ENCODE measurements at places on chromosomes 11 and 22.

DNA sequence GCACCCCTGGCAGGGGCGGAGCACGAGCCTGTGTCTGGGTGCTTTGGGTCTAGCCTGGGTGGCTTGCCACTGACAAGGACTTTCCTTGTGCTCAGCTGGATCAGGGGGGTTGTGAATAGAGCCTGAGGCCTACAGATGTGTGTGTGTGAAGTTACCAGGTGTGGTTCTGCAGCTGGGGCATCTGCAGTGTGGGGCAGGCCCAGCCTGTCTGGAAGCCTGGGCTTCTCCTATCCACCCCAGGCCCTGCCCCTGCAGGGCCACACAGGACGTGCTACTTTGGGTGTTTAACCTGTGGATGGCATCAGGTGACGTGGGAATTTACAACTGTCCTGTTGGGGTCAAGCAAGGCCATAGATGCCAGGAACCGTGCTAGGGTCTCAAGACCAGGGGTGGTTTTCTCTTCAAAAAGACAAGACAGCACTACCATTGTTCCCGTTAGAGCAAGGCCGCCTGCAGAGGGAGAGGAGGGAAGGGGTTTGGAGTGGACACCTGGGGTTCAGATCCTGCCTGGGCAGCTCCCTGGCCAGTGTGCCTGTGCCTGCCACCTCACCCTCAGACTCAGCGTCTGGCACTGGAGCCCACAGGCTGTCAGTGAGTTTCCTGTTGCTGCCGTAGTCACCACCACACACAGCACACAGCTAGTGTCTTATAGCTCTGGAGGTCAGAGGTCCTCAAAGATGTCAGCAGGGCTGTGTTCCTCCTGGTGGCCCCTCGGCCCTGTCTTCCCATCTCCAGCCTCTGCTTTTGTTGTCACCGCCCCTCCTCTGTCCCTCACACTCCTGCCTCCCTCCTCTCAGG is 31.6 kb downstream of the CTTN start:
- DNase-seq: no peak

GRCh38 chr22:29310863-29311339 is 4.5 kb downstream of the GAS2L1 start:
- DNase-seq: peak; percentile 75

DNA sequence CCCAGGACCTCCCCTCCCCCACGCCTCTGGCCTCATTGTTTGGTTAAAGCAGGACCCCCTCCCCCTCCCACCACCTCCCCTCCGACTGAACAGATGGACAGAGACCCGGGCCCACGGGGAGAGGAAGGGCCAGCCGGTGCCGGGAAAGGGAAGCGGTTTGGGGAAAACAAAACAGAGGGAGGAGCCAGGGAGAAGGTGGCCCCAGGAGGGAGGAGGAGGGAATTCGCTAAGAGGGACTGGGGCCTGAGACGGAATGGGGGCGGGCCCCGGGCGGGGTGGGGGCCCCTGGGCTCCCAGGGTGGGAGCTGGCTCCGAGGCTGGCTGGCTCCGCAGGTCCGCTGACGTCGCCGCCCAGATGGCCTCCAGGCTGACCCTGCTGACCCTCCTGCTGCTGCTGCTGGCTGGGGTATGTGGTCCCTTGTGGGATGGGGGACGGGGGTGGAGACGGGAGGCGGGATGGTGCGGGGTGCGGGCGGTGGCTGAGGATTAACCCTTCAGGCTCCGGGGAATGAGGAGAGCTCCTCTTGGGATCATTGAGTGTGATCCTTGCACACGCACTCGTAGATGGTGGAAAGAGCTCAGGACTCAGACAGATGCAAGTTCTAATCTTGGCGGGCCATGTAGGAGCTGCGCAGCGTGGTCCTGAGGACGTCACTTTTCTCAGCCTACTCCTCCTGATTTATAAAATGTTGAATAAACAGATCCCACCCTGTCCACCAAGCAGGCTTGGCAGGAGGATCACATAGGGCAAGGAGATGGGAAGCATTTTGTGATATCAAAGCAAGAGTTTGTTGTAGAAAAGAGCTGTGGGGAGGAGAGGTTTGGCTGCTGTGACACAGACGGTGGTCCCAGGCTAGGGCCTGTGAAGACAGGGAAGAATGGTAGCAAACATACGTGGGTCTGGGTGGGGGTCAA is 688 bp downstream of the SERPING1 start:
- no peak for DNase-seq

- no peak for DNase-seq
These were observed 12.0 kb upstream of the SYT8 start for GRCh38 chr11:1822648-1823375.

- DNase-seq: no peak
These were observed 8.5 kb downstream of the ADORA2A start for GRCh38 chr22:24435861-24436371.

- no peak for DNase-seq
These were observed 3.1 kb downstream of the CPT1A start for GRCh38 chr11:68838572-68838964.

GRCh38 chr11:114098927-114099326 is 39.4 kb downstream of the ZBTB16 start:
- DNase-seq: no peak

- DNase-seq: no peak
These were observed 762 bp downstream of the ANKRD13D start for GRCh38 chr11:67289651-67290479.

GRCh38 chr11:129691142-129691541 is 124.5 kb upstream of the TMEM45B start:
- DNase-seq: no peak

DNA sequence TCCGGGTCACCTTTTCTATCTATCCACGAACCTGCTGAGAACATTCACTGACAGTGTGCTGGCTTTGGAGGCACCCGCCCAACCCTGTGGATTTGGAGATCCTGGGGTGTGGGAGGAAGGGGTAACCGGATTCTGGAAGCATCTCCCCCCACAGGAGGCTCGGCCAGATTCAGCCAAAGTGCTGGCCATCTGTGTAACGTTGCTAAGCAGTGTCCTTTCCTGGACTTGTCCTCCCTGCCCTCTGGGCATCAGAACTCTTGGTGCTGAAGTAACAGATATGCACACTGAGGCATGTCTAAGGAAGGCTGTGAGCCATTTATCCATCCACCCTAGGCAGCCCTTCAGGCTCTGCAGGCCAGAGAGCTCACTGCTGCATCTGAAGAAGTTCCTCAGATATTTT is 85.7 kb downstream of the SNX19 start:
- no peak for DNase-seq

GRCh38 chr11:35390737-35391682 is 28.3 kb downstream of the SLC1A2 start:
- DNase-seq: no peak

- DNase-seq: no peak
These were observed 17.3 kb upstream of the SLC29A2 start for GRCh38 chr11:66388780-66389386.

- DNase-seq: no peak
These were observed 2.0 kb upstream of the CLDN5 start for GRCh38 chr22:19526076-19526701.

GRCh38 chr11:9853929-9854552 is 190.2 kb downstream of the SWAP70 start:
- no peak for DNase-seq

- DNase-seq: no peak
These were observed 1009.1 kb downstream of the NTM start for GRCh38 chr11:132379540-132379939.

DNA sequence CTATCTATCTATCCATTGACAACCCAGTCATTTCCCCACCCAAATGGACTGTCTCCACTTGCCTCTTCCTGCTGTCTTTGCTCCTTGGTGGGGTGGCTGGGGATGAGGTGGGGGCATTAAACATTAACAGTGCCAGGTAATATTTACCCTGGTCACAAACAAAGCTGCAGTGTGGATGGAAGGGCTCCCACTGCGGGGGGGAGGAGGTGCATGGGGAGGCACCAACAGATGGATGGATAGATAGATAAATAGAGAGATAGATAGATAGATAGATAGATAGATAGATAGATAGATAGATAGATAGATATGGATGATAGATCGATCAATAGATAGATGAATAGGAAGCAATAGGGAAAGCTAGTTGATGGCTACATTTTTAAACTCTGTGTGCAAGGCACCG is 2.3 kb upstream of the FXYD2 start:
- DNase-seq: no peak

DNA sequence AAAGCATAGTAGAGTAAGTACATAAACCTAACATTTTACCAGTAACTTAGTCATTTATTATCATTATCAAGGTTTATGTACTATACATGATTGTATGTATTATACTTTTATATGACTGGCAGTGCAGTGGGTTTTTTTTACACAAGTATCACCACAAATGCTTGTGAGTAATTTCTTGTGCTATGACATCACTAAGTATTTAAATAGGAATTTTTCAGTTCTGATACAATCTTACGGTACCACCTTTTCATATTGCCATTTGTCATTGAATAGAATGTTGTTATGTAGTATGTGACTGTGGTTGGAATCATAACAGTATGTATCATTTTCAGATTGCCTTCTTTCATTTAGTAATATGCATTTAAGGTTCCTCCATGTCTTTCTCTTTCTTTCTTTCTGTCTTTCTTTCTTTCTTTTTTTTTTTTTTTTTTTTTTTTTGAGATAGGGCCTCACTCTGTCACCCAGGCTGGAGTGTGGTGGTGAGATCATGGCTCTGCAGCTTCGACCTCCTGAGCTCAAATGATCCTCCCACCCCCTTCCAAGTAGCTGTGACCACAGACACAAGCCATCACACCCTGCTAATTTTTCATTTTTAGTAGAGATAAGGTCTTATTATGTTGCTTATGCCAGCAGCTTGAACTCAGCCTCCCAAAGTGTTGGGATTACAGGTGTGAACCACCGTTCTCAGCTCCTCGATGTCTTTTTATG is 18.6 kb downstream of the ATM start:
- no peak for DNase-seq

DNA sequence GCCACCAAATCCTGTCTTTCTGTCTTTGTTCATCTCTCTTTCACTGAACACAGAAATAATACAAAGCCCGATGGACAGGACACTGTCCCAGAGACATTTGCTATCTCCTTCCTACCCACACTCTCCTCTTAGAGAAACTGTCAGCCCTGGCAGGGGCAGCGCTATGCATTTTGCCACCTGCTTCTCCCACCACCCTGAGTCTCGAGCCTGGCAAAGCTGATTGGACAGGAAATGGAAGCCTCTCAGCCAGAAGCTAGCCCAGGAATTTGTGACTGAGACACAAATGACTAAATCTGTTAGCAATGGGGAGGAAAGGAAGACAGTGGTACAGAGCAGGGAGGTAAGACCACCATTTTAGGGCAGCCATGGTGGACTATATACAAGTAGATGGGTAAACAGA is 14.9 kb upstream of the GALNT18 start:
- DNase-seq: no peak

GRCh38 chr11:112564228-112564955 is 303.7 kb upstream of the PLET1 start:
- no peak for DNase-seq

DNA sequence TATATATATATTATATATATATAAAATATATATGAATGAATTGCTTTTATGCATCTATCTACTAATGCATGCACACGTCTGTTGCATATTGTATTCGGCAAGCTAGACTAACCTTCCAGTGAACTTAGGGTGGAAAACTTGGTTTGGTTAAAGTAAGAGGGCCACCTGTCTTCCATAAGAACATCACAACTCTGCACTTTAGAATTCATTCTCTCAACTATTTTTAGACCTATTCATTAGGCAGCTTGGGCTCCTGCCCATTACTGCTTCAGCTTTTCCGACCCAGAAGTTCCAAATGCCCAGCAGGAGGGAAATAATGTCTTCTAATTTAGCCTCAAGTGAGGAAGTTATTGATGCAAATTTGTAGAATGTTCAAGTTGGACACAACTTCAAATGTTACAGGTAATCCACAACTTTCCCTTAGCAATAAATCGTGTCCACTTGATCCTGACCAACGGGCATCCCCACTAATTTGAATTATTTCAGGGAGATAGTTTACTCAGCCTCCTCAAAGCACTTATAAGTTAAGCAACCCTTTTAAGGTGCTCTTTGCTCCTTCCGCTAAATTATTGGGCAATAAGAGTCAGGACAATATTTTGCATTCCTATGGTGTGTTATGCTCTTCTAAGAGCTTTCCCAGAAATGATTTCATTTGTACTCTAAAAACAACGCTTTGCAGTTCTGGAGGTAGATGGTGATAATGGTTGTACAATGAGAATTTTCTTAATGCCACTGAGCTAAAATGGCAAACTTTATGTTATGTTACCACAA is 132.3 kb downstream of the OPCML start:
- no peak for DNase-seq

GRCh38 chr11:38169286-38169685 is 1571.2 kb upstream of the RAG2 start:
- peak; percentile 51 for DNase-seq

GRCh38 chr11:12949453-12949852 is 59.7 kb upstream of the RASSF10 start:
- no peak for DNase-seq

- DNase-seq: no peak
These were observed 8.8 kb downstream of the SCGB2A1 start for GRCh38 chr11:62217191-62217748.

- no peak for DNase-seq
These were observed 66.9 kb downstream of the GAB2 start for GRCh38 chr11:78350646-78351165.

GRCh38 chr22:24437091-24437490 is 9.7 kb downstream of the ADORA2A start:
- DNase-seq: no peak

- no peak for DNase-seq
These were observed 727.3 kb downstream of the LRRC4C start for GRCh38 chr11:40732132-40732531.

GRCh38 chr11:27216270-27217149 is 146.5 kb downstream of the CCDC34 start:
- DNase-seq: no peak

GRCh38 chr11:131481303-131481702 is 110.9 kb downstream of the NTM start:
- no peak for DNase-seq

- DNase-seq: no peak
These were observed 261.2 kb upstream of the UBASH3B start for GRCh38 chr11:122394313-122394712.
